Stimulated activated CD4-positive, alpha-beta T cell treated with anti-CD3 and anti-CD28 coated beads, Interleukin-12 subunit alpha, Interleukin-12 subunit beta, amount 100 ng/mL, for 48 hours (primary cell): ENCODE measurements at places on chromosomes 2 and 18.

DNA sequence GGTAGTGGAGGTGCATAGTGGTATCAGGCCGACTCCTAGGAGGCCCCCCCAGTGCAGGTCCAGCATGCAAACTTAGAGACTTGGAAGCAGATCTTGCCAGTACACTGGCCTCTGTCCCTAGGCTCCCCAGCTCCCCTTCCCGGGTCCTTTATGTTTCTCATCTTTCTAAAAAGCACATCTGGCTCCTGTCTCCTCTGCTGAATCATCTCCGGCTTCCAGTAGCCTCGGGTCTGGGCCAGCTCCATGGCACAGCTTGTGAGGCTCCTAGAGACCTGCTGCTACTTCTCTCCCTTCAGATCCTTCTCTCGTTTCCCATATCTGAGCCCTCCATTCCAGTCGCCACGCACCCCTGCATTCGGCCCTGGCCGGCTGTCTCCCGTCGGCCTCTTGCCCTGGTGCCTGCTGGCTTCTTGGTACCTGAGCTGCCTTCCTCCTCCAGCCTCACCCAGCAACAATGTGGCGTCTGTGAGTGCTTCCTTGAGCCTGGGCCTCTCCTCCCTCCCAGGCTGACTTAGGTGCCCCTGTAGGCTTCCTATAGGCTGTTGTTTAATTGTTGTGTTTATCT, 6.6 kb downstream of the TRAF3IP1 start:
- DNase-seq = no peak

- DNase-seq = no peak
Observed at GRCh38 chr2:176187899-176188773, at the start of gene HOXD1. TSS of gene HOXD1 (plus strand) at chr2:176188668. CDS start at chr2:176188802, 134 bp downstream.

GRCh38 chr2:45836316-45836715, 184.8 kb downstream of the PRKCE start:
- DNase-seq = no peak

DNA sequence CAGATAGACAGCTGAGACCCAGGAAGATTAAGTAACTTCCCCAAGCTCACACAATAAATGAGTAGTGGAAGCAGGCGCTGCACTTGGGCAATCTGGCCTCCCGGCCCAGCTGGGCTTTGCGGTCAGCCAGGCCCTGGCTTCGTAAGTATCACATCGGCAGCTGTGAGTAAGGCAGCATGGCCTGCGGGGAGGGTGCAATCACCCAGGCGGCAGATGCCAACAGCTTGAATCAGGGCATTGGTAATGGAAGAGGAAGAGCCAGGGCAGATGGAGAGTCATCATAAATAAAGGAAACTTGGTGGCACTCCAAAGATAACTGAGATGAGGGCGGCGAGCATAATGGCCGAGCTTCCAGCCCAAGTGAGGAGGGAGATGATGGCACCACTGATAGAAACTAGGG, 217.9 kb upstream of the PID1 start:
- DNase-seq = no peak

GRCh38 chr2:10007435-10007834, 35.9 kb upstream of the KLF11 start:
- DNase-seq = no peak

GRCh38 chr2:66423391-66424124, 11.4 kb upstream of the MEIS1 start:
- no peak for DNase-seq

DNA sequence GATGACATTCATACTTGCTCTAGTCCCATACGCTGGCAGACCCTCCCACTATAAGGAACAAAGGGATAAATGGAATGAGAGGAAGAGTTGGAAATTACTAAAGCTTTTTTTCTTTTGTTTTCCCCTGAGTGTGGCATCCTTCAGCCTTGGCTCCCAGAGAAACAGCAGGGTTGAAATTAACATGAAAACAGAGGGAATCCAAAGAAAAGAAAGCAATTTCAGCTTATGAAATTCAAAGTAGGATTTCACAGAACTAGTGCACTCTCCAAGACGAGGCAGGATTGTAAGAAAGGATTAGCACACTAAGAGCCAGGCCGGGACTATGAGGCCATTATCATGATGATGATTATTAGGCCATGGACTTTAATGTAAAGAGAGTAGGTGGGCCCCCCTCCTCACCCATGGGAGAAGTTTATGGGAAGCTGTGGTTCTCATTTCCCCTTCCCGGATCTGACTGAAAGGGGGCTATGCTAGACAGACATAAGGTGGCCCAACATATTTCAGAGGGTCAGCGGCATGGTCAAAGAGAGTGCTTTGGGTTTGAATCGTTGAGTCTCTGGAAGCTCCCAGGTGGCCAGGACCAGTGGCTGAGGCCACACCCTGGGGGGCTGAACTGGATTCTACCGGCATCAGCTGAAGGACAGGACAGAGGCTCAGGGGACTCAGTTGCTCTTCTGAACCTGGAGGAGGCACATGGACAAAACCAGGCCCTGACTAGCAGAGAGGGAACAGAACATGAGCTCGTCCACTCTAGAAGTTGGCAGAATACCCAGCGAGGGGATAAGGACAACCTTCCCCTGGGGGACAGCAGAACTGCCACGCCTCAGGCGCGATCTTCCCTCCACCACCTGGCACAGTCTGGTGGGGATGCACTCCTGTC, 100.1 kb upstream of the ARL4C start:
- DNase-seq = no peak

- no peak for DNase-seq
Observed at GRCh38 chr18:7904529-7904928, 337.4 kb downstream of the PTPRM start.

GRCh38 chr2:212712991-212713390, 174.4 kb upstream of the ERBB4 start:
- DNase-seq = no peak

DNA sequence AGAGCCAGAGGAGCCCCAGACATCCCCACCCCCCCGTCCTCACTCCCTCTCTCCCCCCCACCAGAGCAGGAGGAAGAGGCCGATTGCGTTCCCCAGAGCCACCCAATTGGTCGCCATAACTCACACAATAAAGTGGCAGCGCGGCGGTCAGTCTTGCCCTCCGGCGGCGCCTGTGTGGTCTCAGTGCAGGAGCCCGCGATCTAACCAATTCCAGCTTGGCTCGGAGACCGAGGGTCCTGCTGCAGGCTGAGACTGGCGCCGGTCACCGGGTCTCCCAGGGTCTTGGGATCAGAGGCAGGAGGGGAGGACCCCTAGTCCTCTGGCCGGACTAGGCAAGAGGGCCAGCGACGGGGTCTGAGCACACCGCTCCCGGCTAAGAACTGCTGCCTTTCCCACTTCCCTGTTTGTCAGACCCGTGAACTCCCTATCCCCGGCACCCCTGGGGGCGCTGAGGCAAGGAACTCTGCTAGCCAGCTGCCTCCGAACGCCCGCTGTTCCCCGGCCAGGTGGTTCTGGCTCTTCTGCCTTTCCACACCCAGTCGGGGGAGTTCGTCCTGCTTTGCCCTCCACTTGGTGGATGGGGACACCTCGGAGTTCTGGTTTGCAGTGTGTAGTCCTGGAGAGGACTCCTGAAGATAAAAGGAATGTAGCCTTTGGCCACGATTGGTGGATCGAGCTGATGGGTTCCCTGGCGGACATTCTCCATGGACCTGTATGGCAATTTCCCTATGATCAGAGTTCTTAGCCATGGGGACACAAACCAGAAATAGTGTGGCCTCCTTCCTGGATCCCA, 1.0 kb upstream of the HOXD12 start:
- no peak for DNase-seq

- no peak for DNase-seq
Observed at GRCh38 chr2:105450471-105450870, 51.6 kb upstream of the FHL2 start.

- no peak for DNase-seq
Observed at GRCh38 chr2:239583171-239583878, 182.5 kb upstream of the HDAC4 start.
